ENCODE measurements at places on chromosomes 7 and 10.

GRCh38 chr10:101830322-101831168 is 12.3 kb upstream of the OGA start:
- DNase-seq: peak; percentile 34

- no peak for DNase-seq
Observed at GRCh38 chr7:49721441-49721840, 52.0 kb upstream of the VWC2 start.

DNA sequence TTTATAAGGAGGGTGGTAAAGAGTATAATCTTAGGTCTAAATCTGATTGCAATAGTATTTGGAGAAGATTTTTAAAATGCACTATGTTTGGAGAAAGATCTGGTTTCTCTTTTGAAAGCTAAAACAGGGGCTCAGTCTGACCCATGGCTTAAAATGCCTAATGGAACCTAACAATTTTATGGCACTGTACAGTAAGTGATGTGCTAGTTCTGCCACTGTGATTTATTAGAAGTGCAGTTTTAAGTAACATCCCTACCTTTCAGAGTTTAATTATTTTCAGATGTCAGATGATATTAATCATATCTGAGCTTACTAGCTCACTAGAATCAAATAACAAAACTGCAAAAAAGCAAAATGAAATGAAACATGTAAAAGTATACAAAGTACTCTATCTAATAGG is 514.7 kb upstream of the KCND2 start:
- no peak for DNase-seq

- DNase-seq: no peak
Observed at GRCh38 chr10:117390420-117390819, 15.2 kb upstream of the PDZD8 start.

DNA sequence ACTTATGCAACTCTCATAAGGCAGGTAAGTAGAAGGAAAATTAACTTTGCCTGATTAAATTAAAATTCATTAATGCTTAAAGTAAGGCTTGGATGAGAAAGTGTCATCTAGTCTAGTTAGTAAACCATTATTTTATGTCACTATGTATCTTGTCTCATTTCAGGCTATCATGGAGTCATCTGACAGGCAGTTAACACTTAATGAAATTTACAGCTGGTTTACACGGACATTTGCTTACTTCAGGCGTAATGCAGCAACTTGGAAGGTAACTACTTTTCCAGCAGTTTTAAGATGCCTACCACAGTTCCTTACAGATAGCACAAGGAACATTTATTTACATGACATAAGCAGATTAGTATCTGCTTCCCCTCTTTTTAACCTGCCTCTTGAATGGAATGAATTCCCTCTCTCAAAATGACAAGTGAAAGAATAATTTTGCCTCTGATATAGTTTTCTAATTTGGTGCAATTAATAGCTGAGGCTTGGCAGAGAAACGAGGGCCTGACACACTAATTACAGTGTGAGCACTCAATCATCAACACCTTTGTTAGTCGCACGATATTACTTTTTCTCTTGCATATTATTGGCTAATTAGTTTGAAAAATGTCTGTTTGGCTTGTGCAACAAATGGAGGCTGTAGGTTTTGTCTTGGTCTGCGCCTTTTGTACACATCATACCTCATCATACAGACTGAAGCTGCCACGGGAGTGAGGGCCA is 245.0 kb downstream of the FOXP2 start:
- DNase-seq: no peak

Measured in SK-N-MC (cell line).